ENCODE measurements at places on chromosomes 4 and X.

- DNase-seq = no peak
Observed at GRCh38 chr4:71841336-71841735, 57.5 kb upstream of the GC start.

GRCh38 chr4:186586205-186586604, 30.8 kb upstream of the MTNR1A start:
- no peak for DNase-seq

GRCh38 chr4:142547974-142548373, 298.1 kb downstream of the INPP4B start:
- DNase-seq = no peak

- no peak for DNase-seq
Observed at GRCh38 chr4:14929669-14930068, 72.6 kb upstream of the CPEB2 start.
